ENCODE measurements at places on chromosomes 3 and 15.
A peak's percentile ranks its signal among the peaks of the same experiment; 100 is the strongest.

- no peak for DNase-seq
These were observed 3.5 kb upstream of the LSMEM2 start for GRCh38 chr3:50275141-50275995.

DNA sequence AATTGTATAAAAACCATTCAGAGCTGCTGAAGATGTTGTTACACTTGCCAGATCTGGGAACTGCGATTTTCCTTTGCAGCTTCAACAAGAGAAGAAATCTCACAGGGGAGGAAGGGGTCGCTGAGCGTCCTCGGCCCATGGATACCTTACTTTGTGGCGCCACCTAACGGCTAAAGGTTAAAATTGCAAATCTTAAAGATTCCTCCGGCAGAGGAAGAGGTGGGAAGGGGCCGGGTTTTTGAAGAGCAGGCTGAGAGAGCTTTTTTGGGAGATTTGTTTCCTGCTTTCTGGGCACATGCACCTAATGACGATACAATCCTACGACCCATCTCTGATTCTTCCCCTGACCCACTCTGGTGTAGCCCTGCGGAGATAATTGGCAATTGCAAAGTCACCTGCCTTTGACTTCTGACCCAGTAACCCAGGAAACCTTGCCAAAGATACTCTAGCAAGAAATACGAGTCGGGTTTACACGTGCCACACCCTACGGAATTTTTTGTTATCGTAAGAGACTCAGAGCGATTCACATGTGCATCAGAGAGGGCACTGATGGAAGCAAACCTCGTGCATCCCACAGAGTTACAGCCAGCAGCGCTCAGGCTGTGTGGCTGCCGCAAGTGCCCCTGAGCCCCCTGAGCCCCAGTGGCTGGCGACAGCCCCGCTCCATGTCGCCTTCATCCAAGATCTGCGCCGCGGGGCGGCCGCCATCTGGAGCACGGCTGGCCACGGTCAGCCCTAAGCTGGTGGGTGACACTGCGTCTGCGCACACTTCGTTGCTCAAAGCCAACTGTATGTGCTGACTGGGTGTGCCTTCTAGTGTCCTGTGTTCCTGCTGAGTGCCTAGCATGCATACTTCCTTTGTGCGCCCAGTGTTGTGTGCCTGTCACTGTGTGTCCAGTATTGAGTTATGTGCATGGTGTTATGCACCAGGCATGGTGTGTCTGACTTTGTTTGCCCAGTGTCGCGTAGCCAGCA lies 55.2 kb upstream of the CHRNA7 start:
- DNase-seq = peak; percentile 51

DNA sequence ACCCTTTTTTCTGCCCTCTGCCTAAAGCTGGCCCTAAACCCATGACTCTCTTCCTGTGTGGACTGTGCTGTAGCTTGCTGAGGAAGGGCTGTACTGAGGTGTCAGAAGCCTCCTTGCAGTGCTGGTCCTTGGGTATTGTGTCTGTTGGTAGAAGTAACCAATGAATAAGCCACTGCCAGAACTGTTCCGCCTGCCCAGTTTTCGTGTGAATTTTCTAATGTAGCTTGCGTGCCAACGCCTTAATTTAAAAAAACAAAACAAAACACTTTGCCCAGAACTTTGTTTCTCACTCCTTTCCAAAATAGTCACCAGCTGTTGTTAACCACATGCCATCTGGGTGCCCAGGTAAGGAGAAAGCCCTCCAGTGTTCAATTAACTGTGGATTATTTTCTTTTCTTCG lies 101.9 kb downstream of the KLHL25 start:
- DNase-seq = no peak

DNA sequence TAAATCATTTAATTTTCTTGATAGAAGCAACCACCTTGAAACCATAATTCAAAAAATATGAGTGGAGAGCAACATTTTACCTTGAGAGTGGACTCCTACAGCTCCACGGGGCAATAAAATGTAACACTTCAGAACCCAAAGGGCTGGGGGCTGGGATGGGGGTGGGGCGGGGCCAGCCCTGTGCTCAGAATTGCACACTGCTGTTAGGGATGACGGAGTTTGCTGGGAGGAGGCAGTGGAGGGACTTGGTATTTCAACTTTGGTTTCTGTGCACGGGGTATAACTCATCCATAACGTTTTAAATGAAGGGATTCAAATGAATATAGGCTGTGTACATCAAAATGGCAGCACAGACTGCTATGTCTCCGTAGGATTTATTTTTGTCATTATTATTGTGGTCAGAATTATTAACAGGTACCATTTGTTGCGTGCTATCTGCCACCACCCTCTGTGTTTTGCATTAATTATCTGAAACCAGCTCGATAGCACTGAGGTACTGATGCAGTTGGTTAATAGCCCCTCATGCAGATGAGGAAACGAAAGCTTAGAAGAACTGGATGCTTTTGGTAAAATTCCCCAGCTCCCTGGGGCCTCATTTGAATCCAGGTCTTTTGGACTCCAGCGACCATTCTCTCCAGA lies 29.4 kb upstream of the WNT5A start:
- DNase-seq = no peak

DNA sequence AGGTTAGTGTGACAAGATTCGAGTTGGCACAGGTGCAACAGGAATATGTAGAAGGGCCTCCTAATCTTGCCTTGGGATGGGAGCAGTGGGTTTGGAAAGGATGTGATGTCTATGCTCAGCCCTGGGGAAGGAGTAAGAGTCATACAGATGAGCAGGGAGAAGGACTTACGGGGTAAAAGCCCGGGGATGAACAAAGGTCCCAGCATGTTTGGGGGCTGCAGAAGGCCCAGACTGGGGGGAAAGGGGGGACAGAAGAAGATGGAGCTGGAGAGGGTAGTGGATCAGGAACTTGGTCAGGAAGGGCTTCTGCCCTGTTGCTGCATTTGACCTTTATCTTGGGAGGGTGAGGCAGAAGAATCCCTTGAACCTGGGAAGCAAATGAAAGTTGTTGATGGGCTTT lies 240.1 kb upstream of the ST8SIA2 start:
- DNase-seq = no peak

- DNase-seq = no peak
These were observed 6.8 kb downstream of the FYCO1 start for GRCh38 chr3:45988804-45989203.

- no peak for DNase-seq
These were observed 5.7 kb downstream of the PLCH1 start for GRCh38 chr3:155739154-155739553.

DNA sequence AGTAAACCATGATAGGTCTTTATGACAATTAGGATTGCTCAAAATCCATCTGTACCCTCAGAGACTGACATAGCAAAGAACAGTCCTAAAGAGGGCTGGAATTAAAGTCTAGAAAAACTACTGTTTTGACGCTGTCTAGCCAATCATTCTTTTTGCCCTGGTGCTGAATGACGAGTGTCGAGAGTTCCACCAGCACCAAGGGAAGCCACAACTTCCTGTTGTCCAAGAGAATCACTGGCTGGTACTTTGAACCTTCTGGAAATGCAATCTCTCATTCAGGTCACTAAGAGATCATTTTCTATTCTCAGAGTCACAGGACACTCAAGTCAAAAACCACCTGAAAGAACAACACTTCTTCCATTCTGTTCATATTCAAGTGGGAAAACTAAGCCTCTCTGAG lies 37.7 kb downstream of the FBN1 start:
- DNase-seq = no peak

- DNase-seq = no peak
These were observed 34.9 kb downstream of the PIK3R4 start for GRCh38 chr3:130711565-130712324.

- no peak for DNase-seq
These were observed 67.0 kb downstream of the ISG20 start for GRCh38 chr15:88705769-88706165.

GRCh38 chr3:50196253-50196801 lies 4.9 kb downstream of the GNAT1 start:
- DNase-seq = no peak

- no peak for DNase-seq
These were observed 314.7 kb upstream of the CFAP20DC start for GRCh38 chr3:59364496-59364895.

DNA sequence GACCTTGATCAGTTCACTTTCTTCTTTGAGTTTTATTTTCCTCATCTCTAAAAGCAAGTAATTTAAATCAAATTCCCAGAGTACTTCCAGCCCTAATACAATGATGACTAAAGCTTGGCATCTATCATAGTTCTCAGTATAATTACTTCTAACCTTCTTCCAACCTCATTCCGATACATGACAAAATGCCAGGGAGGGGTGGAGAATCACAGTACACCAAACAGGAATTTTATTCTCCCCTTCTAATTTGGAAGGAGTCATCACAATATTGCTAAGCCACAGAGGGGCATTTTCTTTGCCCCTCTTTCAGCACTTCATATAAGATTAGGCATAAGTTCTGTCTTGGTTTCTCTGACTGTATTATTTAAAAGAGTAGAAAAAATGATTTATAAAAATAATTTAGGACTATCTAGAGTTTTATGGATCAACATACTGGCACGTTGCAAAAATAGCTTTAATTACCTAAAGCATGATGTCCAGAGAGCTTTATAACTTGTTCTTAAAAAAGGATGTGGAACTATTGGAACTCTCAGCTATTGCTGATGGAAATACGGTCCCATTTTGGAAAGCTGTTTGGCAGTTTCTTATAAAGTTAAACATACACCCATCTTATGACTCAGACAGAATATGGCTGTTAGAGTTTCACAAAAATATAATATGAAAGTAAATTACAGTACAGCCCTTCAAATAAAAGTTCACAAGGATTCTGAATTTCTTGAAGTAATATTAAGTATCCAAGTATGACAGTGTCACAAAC lies 86.9 kb upstream of the UBE2E2 start:
- DNase-seq = no peak

- DNase-seq = no peak
These were observed 169.2 kb downstream of the NFKBIZ start for GRCh38 chr3:102018551-102018950.

DNA sequence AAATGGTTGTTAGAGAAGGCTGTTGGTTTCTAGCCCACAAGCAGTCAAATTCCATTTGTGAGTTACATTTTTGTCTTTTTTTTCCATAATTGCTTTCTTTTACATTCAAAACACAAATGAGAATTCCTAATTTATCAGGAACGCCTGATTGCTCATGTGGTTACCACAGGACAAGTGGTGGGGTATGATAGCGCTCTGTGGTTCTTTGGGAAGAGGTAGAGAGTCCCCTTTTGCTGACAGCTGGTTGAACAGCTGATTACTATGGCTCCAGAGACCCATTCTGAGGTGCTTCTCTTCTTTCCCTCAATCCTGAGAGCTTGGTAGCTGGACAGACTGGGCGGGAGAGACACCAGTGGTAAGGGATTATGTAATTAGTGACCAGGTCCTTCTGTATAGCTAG lies 24.4 kb downstream of the CNOT10 start:
- no peak for DNase-seq

GRCh38 chr15:39784638-39785037 lies 2.0 kb upstream of the FSIP1 start:
- DNase-seq = no peak

- DNase-seq = no peak
These were observed 7.9 kb upstream of the PIK3CB start for GRCh38 chr3:138842483-138843188.

- no peak for DNase-seq
These were observed 1005.2 kb upstream of the CADM2 start for GRCh38 chr3:83953417-83954089.

DNA sequence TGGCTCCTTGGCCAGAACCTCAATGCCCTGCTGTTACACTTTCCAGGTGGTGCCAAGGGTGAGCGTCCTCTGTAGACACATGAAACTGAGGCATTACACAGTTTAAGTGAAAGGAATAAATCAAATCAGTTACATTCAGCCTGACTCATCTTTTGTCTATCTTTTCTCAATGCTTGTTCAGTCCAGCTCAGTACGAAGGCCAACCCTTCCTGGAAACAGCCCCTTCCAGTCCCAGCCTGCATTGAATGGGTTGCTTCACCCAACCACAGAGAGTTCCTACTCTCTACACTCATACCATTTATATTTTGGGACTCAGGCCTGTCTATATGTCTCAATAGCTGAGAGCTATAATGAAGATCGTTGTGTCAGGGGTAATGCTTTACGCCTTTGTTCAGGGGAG lies 363.6 kb downstream of the RORA start:
- DNase-seq = no peak

- DNase-seq = no peak
These were observed 78.8 kb upstream of the CRBN start for GRCh38 chr3:3258281-3258680.

- DNase-seq = no peak
These were observed 36.0 kb downstream of the NKIRAS1 start for GRCh38 chr3:23880703-23881339.

GRCh38 chr3:111803123-111803593 lies 55.9 kb upstream of the PHLDB2 start:
- DNase-seq = no peak

DNA sequence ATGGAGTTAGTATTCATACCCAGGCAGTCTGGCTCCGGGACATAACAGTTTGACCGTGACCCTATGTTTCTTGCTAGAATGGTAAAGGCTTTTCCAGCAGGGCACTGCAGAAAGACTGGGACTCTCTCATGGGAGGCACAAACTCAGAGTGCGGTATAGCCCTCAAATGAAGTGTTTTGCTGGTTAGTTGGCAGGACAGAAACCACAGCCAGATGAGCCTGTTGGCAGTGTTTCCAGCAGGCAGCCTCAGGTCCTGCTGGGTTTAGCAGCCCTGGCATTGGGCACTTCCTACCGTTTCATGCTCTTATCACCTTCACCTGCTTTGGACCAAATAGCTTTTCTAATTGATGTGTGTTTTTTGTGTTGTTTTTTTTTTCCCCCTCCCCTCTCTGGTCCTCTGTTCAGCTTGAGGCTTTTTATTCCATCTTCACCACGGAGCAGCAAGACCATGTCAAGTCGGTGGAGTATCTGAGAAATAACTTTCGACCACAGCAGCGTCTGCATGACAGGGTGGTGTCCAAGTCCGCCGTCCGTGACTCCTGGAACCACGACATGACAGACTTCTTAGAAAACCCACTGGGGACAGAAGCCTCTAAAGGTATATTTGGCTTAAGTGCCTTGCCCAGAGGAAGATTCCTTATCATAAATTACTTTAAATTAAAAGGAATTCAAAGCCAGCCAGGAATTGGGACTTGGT lies 205.6 kb downstream of the FEZF2 start:
- DNase-seq = no peak

GRCh38 chr15:100909989-100910955 lies 8.9 kb upstream of the LRRK1 start:
- DNase-seq = no peak

DNA sequence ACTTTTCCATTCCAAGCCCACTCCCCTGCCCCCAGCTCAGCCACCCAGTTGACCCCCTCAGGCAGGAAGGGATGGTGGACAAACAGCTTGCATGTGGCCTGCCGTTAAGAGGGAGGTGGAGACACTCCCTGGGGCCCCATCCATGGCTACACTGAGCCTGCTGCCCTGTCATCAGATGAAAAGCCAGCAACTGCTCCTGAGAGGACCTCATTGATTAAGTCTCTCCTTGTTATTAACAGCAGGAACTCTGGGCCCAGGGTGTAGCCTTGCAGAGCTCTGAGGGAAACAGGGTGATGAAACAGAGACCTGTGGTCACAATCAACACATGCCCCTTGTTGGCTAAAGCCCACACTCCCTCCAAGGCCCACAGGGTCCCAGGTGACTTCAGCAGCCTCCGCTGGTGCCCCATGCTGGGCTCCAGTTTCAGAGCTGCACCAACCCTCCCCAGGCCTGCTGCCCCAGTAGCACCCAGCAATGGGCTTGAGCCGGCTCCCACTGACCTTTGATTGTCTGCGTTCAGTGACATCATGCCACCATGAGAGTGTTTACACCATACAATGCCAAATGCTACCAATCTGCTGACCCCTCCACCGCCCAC lies 22.3 kb upstream of the TLE3 start:
- no peak for DNase-seq
